ENCODE measurements at places on chromosomes 5 and 9.

DNA sequence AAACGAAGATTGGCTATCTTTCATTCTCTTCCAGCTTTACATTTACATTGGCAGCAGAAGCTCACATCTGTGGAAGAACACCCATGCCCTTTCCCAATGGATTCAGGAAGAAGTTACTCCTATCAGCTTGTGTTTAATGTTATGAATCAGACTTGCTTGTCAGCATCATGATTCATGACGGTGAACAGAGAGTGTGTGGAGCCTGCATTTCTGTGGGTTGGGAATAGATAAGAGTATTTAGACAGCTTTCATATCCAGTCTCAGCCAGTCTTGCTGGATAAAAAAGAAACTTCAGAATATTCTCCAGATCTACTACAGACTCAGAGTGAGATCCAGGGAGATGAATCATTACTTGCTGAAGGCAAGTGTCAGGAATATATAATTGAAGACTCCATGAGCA lies 812.9 kb upstream of the ZNF608 start:
- DNase-seq, result peak; percentile 70

DNA sequence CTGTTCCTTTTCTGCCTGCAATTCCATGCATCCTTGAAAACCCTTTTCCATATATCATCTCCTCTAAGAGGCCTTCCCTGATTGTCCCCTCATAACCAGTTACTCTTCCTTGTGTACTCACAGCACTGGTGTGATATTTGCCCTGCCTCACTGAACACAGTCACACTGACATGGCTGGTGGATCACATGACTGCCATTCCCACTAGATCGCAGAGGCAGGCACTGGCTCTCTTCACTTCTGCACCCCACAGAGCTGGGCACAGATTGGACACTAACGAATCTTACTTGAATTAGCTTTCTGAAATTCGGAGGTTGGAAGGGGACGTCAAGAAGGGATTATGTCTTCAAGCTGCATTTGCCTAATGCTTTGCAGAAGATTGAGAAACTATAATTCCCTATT lies 208.0 kb downstream of the PAPPA start:
- DNase-seq, result no peak

GRCh38 chr5:66769030-66769733 lies 173.0 kb downstream of the MAST4 start:
- DNase-seq, result no peak

DNA sequence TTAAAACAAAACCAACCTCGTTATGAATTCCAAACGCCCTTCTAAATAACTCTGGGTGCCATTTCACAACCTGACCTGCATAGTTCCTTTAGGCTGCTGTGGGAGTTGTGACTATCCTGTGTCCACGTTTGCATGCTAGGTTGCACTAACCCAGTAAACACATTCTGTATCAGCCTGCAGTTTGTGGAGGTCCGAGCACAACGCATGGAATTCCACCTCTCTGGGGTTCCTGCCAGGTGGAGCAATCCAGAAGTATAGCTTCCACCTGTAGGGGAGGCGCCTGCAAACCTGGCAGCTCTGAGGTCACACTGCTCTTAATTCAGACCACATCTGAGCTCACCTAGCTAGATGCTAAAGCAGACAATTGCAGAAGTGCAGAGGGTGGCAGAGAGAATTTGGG lies 57.2 kb downstream of the MARCHF3 start:
- no peak for DNase-seq

DNA sequence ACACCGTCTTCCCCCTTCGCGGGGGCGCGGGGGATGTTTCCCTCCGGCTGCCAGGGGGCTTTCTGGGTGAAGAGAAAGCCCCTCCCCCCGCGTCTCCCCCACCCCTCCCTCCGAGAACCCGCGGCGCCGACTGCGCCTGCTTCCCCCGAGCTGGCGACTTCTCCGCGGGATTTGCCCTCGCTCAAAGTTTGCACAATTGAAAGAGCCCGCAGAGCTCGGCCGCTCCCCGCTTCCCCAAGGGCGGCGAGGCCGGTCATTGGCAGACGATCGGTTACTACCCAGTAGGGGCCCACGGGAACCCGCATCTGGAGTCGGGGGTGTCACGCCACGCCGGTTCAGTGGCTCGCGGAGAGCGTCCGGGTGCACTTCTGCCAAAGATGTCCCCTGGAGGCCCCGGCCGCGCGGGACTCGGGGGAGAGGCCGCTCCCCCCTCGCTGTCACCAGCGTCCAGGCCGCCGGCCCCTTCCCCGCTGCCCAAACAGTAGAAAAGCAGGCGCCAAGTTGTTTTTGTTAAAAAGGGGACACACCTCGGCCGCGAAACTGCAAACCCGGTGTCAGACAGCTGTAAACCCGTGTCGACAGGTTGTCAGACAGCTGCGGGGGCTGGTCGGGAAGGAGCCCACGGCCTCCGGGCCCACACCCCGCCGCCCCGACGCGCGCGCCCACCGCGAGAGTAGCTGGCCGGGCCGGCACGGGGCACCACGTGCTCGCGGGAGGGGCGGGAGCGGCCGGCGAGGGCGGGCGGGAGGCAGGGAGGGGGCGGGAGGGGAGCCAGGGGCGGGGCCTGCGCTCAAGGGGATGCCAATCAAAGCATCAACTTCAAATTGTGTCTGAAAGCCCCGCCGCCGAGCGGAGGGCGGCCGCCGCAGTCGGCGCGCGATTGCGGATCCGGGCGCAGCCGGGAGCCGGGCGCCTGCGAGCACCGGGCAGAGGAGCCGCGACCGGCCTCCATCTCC lies at the start of gene IRX1:
TSS of gene IRX1 (plus strand) at position 827 of the 956 bp plus-strand sequence. CDS start 274 bp downstream, outside the sequence.
- no peak for DNase-seq

GRCh38 chr5:138438003-138438723 lies 694 bp upstream of the REEP2 start:
- no peak for DNase-seq

DNA sequence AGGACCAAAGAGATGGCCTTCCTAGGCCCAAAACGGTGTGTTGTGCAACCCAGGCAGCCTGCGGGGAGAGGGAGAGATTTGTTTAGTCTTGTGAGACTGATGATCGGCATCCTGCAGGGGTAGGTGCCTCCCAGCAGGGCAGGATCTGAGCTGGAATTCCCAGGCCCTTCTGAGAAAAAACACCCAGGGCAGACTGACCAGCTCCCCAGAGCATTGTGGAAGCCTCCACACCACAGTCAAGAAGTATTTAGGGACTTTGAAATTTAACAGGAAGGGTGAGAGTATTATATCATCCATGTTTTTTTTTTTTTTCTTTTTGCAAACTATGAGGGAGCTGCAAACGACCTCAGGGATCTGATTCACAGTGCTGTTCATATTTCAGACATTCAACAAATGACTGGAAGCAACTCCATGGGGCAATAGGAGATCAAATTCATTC lies 104.5 kb upstream of the LHFPL2 start:
- peak; percentile 43 for DNase-seq

DNA sequence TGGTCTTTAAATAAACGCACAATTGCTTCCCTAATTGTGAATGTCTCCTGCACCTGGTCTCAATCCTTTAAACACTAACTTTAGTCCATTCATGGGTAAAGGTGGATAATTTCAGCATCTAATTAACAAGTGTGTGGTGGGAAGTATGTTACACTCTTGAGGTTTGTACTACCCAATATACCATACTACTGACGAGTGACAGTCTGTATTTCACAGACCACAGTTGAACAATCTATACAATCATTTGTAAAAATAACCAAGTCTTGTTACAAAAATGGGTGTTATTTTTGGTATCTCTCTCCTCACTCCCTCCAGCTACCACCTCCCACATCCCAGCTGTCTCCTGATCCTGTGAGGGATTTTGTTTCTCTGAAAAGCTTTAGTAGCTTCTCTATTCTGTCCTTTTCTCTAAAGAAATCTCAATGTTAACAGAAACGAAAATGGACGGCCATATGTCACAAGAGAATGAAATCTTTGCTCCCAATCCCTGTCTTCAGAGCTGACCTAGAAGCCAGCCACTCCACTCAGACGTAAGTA lies 62.3 kb upstream of the ZNF366 start:
- no peak for DNase-seq

GRCh38 chr9:125843646-125844045 lies 96.5 kb downstream of the PBX3 start:
- DNase-seq, result peak; percentile 4

DNA sequence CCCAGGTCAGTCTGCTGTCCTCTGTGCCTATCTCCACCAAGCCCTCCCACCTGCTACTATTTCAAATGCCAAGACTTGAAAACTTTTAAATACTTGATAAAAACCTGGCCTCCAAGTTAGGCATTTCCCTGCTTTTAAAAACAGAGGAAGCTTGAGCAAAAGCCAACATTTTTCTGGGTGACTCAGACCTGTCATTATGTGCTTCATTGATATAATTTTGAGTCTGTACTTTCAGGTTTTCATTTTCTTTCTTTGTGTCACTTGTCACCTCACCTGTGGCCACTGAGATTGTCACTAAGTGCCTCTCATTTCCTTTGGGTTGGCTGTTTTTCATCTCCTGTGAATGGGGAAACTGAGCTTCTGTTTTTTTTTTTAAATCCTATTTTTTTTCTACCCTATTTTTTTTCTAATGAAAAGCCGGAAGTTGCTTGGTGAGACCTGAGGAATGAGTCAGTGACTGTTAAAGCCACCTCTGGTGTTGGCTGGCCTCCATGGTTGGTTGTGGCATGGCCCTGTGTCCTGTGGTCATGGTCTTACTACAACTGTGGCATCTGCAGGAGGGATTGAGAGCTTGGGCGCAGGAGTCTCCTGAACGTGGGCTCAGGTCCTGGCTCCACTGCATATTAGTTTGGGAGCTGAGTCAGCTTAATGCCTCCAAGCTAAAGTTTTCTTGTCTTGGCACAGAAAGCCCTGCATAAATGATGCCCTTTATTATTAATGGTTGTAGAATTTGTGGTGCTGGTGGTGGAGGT lies 56.7 kb downstream of the ARHGAP26 start:
- DNase-seq, result no peak

GRCh38 chr9:114666851-114667250 lies 9.2 kb upstream of the TEX53 start:
- DNase-seq, result no peak

DNA sequence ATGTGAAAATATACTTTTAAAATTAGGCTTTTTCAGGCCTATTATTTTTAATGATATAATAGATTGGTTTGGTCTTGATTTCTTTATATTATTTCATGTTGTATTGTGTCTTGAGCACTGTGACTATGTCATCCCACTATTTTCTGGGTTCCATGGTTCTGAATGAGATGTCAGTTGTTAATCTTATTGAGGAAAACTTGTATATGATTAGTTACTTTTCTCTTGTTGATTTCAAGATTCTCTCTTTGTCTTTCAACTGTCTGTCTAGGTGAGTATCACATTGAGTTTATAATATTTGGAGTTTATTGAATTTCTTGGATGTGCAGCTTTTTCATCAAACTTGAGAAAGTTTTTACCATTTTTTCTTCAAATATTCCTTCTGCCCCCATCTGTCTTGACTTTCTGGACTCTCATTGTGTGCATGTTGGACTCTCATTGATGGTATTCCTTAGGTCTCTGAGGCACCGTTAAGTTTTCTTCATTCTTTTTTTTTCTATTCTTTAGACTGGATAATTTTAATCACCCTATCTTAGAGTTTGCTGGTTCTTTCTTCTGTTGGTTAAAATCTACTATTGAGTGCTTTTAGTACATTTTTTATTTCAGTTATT lies 175.8 kb downstream of the TMEM167A start:
- no peak for DNase-seq

- no peak for DNase-seq
Observed at GRCh38 chr5:90408571-90409317, 812 bp downstream of the CETN3 start.

DNA sequence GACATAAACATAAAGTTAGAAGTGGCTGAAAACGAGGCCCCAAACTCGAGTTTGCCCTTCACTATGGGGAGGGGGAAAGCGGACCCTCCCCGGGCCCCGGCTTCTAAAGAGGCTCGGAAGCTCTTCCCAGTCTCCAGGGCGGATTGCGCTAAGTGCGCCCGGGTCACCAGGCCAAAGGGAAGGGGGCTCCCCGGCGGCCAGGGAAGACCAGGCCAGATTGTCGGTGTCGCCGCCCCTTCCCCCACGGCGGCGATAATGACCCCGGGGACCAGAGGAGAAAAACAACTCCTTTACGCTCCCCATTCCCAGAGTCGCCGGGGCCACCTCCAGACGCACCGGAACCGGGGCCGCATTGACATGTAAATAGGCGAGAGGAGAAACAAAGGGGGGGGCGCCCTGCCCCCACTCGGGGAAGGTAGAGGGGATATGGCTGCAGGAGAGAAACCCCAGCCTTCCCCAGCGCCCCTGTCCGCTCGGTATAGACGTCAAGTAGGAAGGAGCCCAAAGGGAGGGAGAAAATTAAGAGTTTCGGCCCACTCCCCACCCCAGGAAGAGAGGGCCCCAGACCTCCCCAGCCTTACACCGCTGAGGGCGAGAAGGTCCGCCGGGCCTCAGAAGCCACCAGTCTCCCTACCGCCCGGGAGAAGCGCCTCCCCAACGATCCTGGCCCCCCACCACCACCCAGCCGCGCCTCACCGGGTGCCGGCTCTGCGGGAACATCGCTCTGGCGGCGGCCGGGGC lies 1.7 kb downstream of the TLE1 start:
- DNase-seq, result no peak

DNA sequence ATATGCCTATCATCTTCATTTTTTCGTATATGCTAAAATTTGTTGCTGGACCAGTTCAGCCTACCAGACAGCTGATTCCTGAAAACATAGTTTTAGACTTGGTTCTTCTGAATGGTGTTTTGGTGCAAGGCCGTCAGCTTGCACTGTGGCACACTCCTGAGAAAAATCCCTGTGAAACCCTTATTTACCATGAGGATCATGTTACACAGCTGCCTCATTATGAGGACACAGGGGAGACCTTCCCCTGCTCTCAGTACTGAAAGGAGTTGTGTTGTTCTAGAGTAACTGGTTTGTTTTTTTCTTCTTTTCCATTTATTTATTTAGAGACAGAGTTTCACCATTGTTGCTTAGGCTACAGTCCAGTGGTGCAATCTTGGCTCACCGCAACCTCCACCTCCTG lies 37.6 kb downstream of the MAST4 start:
- DNase-seq, result no peak

DNA sequence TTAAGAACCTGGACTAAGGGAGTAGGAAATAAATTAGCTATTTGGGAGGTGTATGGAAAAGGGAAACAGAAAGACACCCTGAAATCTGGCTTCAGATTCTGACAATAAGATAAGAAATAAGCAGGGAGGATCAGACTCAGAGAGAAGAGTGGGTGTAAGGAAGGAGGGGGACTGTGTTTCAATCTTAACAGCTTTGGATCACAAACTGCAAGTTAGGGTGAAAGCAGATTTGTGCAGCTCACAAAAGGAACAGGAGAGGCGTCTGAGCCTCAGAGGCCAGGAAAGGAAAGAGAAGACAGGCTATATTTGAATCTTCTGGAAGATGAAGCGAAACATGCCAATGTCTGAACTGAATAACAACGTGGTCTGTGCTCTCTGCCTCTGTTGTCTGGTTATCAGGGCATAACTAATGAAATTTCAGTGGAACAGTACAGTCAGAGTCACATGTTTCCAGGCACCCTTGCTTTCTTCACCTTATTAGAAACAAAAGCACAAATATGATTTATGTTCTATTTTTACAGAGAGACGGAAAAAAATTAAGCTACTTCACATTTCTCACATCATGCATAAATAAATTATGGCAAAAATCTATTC lies 26.6 kb downstream of the SGTB start:
- DNase-seq, result no peak

- DNase-seq, result no peak
Observed at GRCh38 chr9:120378680-120379079, 201.3 kb downstream of the CDK5RAP2 start.

Data from hepatic stellate cell (primary cell).